CD8-positive, alpha-beta memory T cell (primary cell): ENCODE measurements at places on chromosomes 6 and 20. TPM values are rescaled to one million over a fixed set of nuclear protein-coding genes. Genes with fewer than 3 reads are reported as not detected.

- no peak overlapping the region for H3K4me3 ChIP-seq
- no peaks in the 10 kb centered on the region for H3K4me1 ChIP-seq
- H3K27ac ChIP-seq, result no peak overlapping the region
- H3K36me3 ChIP-seq, result no peaks in the 10 kb centered on the region
- H3K27me3 ChIP-seq, result no peaks in the 10 kb centered on the region
Observed at GRCh38 chr20:18822832-18823231, 9.2 kb downstream of the SCP2D1 start.

TXLNB gene
- total RNA-seq, result 0.47 TPM

- no peaks in the 10 kb centered on the region for H3K4me1 ChIP-seq
- no peak for DNase-seq
- no peak overlapping the region for H3K4me3 ChIP-seq
- no peaks in the 10 kb centered on the region for H3K36me3 ChIP-seq
- no peak overlapping the region for H3K27ac ChIP-seq
Observed at GRCh38 chr20:56736285-56736857, 107.3 kb downstream of the TFAP2C start.

- no peaks in the 10 kb centered on the region for H3K27me3 ChIP-seq
- no peaks in the 10 kb centered on the region for H3K4me1 ChIP-seq
- DNase-seq, result no peak
- H3K36me3 ChIP-seq, result no peaks in the 10 kb centered on the region
Observed at GRCh38 chr6:168609914-168610490, 169.0 kb downstream of the SMOC2 start.

- no peaks in the 10 kb centered on the region for H3K27me3 ChIP-seq
- no peak overlapping the region for H3K27ac ChIP-seq
- no peaks in the 10 kb centered on the region for H3K4me1 ChIP-seq
- no peak for DNase-seq
Observed at GRCh38 chr6:149888093-149888492, 9.8 kb downstream of the RAET1E start.

- H3K4me3 ChIP-seq, result no peak overlapping the region
- no peaks in the 10 kb centered on the region for H3K36me3 ChIP-seq
- no peak for DNase-seq
- H3K27me3 ChIP-seq, result no peaks in the 10 kb centered on the region
- H3K27ac ChIP-seq, result no peak overlapping the region
- no peaks in the 10 kb centered on the region for H3K4me1 ChIP-seq
Observed at GRCh38 chr6:36698196-36698595, 570 bp downstream of the RAB44 start.

TRIM27 gene
- total RNA-seq, result 69.2 TPM

GRCh38 chr6:55566036-55566710 lies 12.8 kb downstream of the HMGCLL1 start:
- H3K27me3 ChIP-seq, result no peaks in the 10 kb centered on the region
- H3K27ac ChIP-seq, result no peak overlapping the region
- H3K4me1 ChIP-seq, result no peaks in the 10 kb centered on the region

GRCh38 chr20:6055161-6055783 lies 1.4 kb upstream of the LRRN4 start:
- no peak for DNase-seq
- H3K27ac ChIP-seq, result no peak overlapping the region
- no peaks in the 10 kb centered on the region for H3K4me1 ChIP-seq
- no peaks in the 10 kb centered on the region for H3K27me3 ChIP-seq

DNA sequence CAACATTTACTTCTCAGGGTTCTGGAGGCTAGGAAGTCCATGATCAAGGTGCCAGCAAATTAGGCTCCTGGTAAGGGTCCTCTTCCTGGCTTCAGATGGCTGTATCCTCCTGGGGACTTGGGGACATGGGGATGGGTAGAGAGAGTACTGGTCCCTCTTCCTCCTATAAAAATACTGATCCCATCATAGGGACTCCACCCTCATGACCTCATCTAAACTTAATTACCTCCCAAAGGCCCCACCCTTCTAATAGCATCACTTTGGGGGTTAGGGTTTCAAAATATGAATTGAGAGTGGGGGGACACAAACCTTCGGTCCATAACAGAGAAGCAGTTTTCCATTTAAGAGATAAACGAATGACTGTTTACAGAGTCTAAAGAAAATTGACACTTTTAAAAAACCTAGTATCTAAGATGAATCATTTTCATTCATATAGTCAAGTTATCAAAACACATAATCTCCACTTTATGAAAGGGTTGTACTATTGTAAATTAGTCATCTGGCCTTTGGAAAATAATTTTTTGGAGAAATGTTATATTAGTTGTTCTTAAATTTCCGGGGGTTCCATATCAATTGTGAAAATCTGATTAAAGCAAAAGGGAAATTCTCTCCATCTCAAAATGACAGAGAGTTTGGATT lies 33.5 kb downstream of the ELOVL5 start:
- DNase-seq, result no peak
- H3K4me1 ChIP-seq, result peaks cover 63% of the 10 kb centered on the region
- H3K27ac ChIP-seq, result no peak overlapping the region
- H3K27me3 ChIP-seq, result no peaks in the 10 kb centered on the region
- H3K4me3 ChIP-seq, result no peak overlapping the region

DNA sequence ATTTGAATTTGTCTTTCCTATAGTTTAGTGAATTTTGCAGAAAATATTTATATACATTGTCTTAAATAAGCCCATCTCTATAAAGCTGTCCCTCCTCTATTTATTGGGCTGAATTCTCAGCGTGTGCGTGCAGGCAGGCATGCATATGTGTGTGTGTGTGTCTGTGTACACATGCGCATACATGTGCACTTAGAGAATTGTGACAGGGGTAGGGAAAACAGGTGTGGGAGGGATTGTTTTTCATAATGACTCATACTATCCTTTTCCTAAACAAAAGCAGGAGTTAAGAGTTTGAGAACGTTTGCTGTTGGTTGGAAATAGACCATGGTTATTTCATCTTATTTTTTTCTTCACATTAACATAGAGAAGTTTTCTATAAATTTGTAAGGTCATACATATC lies 43.4 kb upstream of the FABP7 start:
- H3K4me1 ChIP-seq, result no peaks in the 10 kb centered on the region
- H3K27me3 ChIP-seq, result no peaks in the 10 kb centered on the region
- DNase-seq, result no peak

DNA sequence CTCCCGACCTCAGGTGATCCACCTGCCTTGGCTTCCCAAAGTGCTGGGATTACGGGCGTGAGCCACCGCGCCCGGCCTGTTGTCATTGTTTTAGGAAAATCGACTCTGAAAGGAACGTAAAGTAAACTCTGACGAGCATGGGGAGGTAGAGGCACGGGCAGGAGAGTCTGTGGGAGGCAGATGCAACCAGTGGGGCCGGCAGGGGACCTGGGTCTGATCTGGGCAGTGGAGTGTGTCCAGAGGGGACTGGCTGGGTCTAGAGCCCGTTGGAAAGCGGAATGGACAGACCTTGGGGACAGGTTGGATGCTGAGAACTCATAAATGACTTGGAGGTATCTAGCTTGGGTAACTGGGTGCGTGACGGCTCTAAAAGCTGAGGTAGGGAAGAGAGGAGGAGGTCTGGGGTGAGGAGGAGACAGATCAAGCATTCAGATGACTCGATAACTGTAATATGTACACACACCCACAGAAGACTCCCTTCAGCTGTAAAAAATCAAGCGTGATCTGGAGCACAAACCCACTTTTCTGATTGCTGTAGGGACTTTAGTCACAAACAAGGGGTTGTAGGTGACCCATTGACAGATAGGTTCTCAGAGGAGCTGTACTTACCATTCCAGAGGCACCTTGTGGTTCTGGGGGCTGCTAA lies 22.4 kb downstream of the MANBAL start:
- H3K27ac ChIP-seq, result no peak overlapping the region
- H3K36me3 ChIP-seq, result peaks cover 22% of the 10 kb centered on the region
- peaks cover 7% of the 10 kb centered on the region for H3K4me1 ChIP-seq

GRCh38 chr20:17859002-17859615 lies 109.5 kb downstream of the SNX5 start:
- DNase-seq, result no peak
- H3K27me3 ChIP-seq, result peaks cover under 1% of the 10 kb centered on the region
- peak overlapping the region; percentile 8 for H3K4me3 ChIP-seq
- H3K4me1 ChIP-seq, result peaks cover 14% of the 10 kb centered on the region
- H3K36me3 ChIP-seq, result no peaks in the 10 kb centered on the region

- no peaks in the 10 kb centered on the region for H3K27me3 ChIP-seq
- H3K27ac ChIP-seq, result no peak overlapping the region
- no peaks in the 10 kb centered on the region for H3K4me1 ChIP-seq
- DNase-seq, result no peak
- H3K36me3 ChIP-seq, result no peaks in the 10 kb centered on the region
Observed at GRCh38 chr20:48584391-48585060, 243.3 kb downstream of the PREX1 start.

DNA sequence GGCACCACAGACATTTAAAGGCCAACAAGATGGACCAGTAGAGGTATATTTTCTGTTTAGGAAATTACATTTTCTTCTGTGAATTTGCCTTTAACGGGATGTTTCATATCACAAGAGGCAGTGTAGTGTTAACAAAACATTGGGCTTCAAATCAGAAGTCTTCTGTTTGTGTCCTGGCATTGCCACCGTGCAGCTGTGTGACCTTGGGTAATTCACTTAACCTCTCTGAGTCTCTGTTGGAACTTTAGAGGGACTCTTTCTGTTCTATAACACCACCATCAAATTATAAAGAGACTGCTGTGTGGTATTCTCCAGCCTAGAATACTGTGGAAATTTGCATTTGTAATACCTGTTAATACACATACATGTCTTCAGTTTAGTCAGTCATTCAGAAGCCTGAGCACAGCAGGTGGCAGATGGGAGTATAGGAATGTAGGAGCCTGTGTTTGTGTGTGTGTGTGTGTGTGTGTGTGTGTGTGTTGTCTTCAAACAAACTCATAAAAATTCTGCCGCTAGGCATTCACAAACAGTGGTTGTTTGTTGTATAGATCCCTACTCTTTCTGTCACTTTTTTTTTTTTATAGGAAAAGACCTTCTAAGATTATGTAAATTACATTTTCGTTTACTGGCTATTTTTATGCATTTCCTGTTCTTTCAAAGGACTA lies 22.6 kb downstream of the UST start:
- no peak overlapping the region for H3K27ac ChIP-seq
- no peak for DNase-seq
- no peaks in the 10 kb centered on the region for H3K27me3 ChIP-seq

DNA sequence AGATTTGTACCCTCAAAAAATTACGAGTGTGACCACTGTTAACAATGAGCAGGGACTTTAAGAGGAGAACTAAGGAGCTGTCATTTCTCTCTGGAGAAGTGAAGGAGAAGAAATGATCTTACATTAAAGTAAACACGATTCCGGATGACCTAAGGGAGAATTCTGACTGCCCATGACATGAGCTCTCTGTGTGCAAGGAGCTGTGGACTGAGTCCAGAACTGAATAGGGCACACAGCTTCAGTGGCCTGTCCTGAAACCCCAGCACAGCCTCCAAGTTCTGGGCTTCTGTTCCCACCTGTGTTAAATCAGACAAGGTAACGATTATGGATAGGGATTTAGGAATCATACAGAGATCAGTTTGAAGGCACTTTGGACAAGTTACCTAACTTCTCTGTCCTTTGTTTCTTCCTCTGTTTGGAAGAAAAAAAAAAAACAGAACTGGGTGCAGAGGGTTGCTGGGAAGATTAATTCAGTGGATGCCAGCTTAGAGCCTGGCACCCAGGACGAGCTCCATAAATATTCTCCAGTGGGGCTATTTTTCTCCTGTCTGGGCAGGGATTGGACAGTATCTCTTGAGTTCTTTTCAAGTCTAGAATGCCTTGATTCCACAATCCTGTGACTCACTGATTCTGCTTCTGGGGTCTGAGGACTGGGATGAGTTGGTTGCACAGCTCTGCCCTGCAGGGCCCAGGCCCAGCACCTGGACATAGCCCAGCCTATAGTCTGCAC lies 65.7 kb downstream of the MRPL14 start:
- no peaks in the 10 kb centered on the region for H3K4me1 ChIP-seq
- H3K27ac ChIP-seq, result no peak overlapping the region
- no peaks in the 10 kb centered on the region for H3K27me3 ChIP-seq
- H3K4me3 ChIP-seq, result no peak overlapping the region

GRCh38 chr6:13334953-13335352 lies 6.6 kb upstream of the TBC1D7 start:
- H3K27ac ChIP-seq, result no peak overlapping the region
- no peak overlapping the region for H3K4me3 ChIP-seq

GRCh38 chr6:47592131-47592840 lies 106.1 kb upstream of the ADGRF4 start:
- no peak overlapping the region for H3K27ac ChIP-seq
- no peaks in the 10 kb centered on the region for H3K27me3 ChIP-seq
- H3K4me1 ChIP-seq, result no peaks in the 10 kb centered on the region
- no peak for DNase-seq

COMMD7 gene
- 33.8 TPM for total RNA-seq

- H3K4me3 ChIP-seq, result no peak overlapping the region
- no peak overlapping the region for H3K27ac ChIP-seq
- H3K4me1 ChIP-seq, result no peaks in the 10 kb centered on the region
- no peaks in the 10 kb centered on the region for H3K36me3 ChIP-seq
- DNase-seq, result no peak
Observed at GRCh38 chr6:79648328-79648727, 17.2 kb downstream of the SH3BGRL2 start.

KIAA1755 gene
- not detected for total RNA-seq

- no peaks in the 10 kb centered on the region for H3K27me3 ChIP-seq
- no peak for DNase-seq
- no peaks in the 10 kb centered on the region for H3K4me1 ChIP-seq
- no peak overlapping the region for H3K27ac ChIP-seq
- no peak overlapping the region for H3K4me3 ChIP-seq
Observed at GRCh38 chr6:39008737-39009136, 39.8 kb upstream of the GLP1R start.

DNA sequence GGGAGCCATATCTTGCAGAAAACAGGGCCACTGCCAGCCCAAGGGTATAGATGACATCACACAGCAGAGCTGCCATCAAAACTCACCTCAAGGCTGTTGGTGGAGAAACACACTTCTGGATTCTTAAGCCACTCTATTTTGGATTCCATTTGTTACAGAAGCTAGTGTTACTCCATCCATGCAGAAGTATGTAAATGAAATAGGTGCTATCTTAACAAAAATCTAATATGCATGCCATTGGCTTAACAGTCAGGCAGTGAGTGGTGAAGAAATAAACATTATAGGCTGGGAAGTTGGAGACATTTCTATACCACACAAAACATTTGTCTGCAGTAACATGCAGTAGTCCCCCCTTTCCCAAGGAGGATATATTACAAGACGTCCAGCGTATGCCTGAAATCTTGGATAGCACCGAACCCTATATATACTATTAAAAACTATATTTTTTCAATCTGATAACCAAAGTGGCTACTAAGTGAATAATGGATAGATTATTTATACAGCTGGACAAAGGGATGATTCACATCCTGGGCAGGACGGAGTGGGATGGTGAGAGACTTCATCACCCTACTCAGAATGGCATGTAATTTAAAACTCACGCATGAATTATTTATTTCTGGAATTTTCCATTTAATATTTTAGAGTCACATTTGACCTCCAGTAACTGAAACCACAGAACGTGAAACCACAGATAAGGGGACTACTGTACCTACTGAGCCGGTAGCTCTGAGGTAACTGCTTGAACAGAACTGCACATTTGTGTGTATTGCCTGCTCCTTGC lies 160.0 kb upstream of the PLN start:
- H3K27me3 ChIP-seq, result no peaks in the 10 kb centered on the region
- DNase-seq, result no peak
- H3K27ac ChIP-seq, result no peak overlapping the region
- no peak overlapping the region for H3K4me3 ChIP-seq
